ENCODE measurements at places on chromosomes 2 and 18.

GRCh38 chr2:130303169-130303568 lies 39.5 kb upstream of the IMP4 start:
- DNase-seq, result no peak

GRCh38 chr2:147051814-147052213 lies 793.0 kb upstream of the ACVR2A start:
- no peak for DNase-seq

GRCh38 chr2:35503738-35504199 lies 851.8 kb upstream of the CRIM1 start:
- DNase-seq, result no peak

DNA sequence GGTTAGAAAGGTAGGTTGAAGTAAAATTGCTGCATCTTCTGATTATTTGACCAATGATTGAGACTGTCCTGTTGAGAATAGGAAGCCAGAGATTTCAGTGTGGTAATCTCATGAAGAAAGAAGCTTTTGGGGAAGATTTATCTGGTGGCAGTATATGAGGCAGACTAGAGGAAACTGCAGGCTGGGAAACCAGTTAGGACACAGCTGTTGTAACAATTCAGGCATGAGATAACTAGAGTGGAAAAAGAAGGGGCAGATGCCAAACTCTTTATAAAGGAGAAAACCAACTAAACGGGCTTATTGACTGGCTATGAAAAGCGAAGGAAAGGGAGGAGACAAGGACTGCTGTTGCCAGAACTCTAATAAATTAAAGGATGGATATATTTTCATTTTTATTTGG lies 155.6 kb downstream of the TTC27 start:
- DNase-seq, result no peak

DNA sequence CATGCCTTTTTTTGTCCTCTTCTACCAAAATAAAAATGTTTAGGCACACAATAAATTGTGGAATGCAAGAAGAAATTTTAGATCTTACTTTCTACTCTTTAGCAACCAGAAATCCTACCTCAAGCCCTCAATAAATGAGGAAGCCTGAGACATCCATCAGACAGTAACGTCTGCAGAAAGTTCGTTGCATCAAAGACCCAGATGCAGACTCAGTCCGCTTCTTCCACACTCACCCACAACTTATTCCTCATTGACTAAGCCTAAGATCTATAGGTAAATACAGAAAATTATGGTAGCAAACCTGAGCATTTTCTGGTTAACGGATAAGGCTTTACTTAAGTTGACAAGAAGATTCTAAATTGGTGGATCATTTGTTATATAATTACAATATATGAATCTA lies 579.4 kb upstream of the ID2 start:
- DNase-seq, result no peak

DNA sequence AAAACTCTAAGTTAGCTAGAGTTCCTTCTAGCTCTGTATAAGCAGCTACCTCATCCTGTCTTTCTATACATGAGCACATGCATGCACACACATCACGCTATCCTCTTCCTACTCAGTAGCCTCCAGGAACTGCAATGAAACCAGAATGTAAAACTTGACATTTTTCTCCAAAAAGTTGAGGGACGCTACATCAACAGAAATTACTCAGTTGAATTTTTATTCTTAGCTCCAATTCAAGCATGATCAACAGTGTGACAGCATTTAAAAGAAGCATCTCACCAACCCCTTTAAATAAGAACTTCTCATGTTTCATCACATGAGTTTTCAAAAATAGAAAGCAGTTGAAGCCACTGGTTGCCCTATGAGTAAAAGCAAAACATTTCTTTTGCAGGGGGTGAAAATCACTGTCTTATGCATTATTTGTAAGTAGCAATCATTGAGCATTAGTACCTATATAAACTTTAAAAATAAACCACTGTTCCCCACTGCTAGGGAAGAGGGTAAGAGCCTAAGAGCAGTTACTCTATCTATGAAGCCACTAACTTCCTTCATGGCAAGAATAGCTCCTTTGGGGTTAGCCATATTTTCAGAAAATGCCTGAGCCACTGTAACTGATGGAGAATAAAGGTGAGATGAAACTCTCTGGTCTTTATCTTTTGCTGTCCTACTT lies 77.9 kb upstream of the ARL5A start:
- DNase-seq, result no peak

Measured in sciatic nerve (tissue), 2 donors.